ENCODE measurements at places on chromosomes 6 and 20.

DNA sequence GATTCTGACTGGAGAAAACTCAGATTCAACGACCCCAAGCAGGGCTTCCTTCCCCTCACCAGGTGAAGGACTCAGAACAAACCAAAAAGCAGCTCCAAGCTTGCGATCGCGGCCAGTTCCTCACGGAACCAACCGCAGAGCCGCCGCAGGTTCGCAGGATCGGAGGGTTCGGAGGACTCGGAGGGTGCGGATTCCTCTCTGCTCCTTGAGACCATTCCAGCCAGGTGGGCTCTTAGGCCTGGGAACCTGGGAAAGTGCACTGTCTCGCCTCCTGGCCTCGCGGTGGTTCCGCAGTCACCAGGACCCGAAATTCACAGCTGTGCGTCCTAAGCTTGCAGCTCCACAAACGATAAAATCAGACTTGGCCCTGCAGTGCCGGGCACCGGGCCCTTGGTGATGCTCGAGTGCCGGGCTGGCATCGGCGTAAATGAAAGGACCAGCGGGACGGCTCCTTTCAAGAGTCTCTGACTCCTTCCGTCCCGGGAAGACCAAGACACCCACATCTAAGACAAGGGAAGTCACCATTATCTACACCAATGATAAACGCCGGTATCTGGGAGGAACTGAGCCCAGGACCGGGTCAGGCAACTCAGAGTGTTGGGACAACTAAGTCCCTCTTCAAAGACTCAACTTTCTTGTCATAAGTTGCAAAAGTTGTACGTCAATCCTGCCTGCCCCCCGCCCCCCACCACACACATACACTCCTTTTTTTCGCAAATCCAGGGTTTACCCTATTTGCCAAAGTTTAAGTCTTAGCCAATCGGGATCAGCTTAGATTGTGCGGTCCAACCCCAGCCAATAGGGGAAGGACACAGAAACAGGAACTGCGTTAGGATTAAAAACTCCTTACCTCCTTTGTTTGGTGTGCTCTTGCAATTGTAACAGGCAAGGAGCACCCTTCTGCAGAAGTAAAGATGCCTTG, 69.8 kb upstream of the PRSS16 start:
- DNase-seq = no peak

GRCh38 chr6:47168180-47168579, 126.0 kb upstream of the ADGRF1 start:
- no peak for DNase-seq

DNA sequence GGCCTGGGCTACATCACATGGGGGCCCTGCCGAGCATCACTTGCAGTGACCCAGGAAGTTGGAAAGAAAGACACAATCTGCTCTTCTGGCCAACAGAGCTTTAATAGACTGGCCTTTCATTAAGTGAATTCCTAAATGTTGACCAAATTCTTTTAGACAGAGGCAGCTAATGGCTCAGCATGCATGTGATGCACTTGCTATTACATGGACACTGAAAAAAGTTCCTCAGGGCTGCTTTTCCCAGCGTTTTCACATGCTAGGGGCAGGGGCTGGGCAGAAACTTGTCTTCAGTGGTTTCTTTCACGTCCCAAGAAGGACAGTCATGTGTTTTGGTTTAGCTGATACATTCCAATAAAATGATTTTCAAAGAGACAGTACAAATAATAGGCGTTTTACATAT, 651.0 kb upstream of the SLC35B3 start:
- no peak for DNase-seq

GRCh38 chr20:59634435-59635005, 30.2 kb downstream of the PHACTR3 start:
- no peak for DNase-seq

GRCh38 chr20:10551732-10552724, 116.9 kb downstream of the SLX4IP start:
- no peak for DNase-seq

GRCh38 chr6:166575205-166575604, 11.3 kb downstream of the RAMACL start:
- DNase-seq = no peak

DNA sequence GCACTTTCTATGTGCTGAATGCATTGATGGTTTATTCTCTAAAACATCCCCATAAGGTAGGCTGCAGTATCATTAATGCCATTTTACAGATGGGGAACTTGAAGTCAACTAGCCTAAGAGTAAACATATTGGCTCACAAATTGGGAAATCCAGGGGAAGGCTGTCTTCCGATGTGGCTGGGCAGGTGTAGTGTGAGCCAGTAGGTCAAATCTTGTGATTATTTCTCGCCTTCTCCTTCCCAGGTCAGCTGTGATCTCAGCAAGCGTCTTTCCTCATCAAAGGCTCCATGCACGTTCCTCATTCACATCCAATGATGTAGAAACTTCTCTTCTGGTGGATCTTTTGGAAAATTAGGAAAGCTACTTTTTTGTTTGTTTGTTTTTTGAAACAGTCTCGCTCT, 94.1 kb upstream of the SHLD1 start:
- no peak for DNase-seq

- DNase-seq = no peak
These were observed 154.6 kb upstream of the TSHZ2 start for GRCh38 chr20:52817511-52817910.

Measured in esophagus squamous epithelium (tissue), 5 donors.